Motor neuron (in vitro differentiated cells): ENCODE measurements at places on chromosomes 12 and 14.

DNA sequence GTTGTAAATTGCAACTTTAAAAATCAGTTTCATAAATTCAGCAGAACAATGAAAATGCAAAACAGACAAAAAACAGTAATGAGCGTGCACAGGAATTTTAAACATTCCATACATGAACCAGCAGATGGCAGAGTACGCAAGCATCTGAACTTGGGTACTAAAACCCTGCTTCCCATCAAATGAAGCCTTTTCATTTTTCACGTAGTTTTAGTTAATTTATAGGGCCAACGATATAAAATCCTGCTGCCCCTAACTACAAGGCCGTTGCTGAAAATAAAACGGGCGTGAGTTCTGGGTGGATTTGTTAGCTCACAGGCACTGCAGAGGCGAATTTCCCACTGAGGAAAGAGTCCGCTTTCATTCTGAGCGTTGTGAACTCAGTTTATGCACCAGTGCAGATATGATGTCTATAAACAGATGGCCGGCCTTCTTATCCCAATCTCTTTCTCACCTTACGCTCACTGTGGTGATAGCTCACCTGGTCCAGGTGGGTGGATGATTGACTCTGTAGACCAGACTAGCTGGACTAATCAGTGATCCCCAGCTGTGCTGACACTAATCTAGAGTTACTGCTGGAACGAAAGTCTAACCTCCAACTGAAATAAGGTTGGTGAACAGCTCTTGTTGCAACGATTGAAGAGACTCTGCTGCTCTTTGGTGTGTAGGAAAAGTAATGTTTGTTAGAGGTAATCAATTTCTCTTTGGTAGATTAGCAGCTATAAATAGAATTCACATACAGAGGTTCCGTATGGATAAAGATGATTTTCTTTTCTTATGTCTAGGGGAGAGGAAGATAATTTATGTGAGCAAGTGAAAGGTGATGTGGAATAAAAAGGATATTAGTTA lies 89.2 kb downstream of the PDZRN4 start:
- ATAC-seq, result peak; percentile 65

DNA sequence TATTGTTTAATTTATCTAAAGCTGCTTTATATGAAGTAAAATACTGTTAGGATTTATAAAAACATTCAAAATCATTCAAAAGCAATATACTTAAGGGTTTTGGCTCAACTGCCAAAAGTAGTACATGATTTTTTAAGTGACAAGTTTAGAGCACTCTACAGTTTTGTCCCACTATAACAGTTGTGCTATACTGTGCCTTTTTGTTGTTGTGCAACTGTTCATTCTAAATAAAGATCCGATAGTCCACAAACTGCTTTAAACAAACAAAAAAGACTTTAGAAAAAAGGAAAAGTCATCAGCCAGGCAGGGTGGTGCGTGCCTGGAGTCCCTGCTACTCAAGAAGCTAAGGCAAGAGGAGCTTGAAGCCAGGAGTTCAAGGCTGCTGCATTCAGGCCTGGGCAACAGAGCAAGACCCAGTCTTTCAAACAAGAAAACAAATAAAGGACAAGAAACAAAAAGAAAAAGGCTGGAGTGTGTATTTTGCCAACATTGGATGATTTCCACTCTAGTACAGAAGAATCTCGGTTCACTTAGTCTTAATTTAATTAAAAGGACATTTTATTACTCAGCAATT lies 7.3 kb downstream of the C2CD5 start:
- ATAC-seq, result no peak

DNA sequence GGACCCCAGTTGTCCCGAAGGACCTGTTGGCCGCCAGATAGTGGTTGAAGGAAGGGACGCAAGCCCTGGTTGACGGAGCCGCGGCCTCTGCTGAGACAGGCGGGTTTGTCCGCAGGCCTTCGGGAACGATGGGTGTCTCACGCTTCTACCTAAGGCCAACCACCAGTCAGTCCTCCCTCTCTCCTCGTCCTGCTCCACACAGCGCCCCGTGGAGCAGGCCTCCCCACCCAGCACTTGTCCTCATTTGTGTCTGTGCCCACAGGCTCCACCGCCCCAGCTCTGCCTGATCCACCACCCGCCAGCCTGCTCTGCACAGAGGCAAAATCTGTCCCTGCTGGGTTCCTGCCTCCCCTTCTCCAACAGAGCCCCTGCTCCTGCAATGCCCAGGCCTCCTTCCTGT lies 41.0 kb downstream of the RIMBP2 start:
- no peak for ATAC-seq

DNA sequence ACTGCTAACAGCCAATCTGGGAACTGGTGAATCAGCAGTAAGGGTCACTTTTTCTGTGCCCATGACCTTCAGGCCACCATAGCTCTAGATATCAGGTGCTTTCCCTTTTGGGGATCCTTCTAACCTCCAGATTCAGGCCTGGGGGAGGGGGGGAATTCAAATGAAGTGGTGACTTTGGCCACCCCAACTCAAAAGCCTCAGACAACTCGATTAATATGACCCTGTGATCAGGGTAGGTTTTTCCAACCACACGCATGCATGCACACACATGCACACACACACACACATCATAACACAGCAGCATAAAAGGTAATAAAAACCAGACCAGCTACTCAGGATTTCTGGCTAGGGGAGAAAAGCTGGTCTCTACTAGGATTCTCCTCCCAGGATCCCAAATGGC lies 5.3 kb downstream of the TBX3 start:
- ATAC-seq, result no peak

GRCh38 chr14:42855085-42855484 lies 1248.4 kb downstream of the LRFN5 start:
- peak; percentile 61 for ATAC-seq

- ATAC-seq, result peak; percentile 32
Measured at GRCh38 chr12:93244514-93245077, 133.1 kb upstream of the NUDT4 start.
